ENCODE measurements at places on chromosomes 3 and 15.

GRCh38 chr15:43511012-43511885, 6.2 kb upstream of the MAP1A start:
- no peak for DNase-seq

DNA sequence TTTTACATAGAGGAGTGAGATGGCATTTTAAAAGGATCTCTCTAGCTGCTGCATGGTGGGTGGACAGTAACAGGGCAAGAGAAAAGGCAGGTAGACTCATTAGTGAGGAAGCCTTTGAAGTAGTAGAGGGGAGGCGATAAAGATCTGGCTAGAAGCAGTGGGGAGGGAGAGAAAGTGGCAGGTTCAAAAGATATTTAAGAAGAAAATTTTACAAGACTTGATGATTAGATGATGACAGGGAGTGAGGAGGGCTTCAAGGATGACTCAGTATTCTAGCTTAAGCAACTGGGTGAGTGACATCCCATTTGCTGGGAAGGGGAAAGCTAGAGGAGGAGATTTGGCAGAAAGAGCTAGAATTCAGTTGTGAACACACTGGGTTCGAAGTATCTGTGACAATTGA, 3.8 kb upstream of the BRPF1 start:
- DNase-seq = no peak

DNA sequence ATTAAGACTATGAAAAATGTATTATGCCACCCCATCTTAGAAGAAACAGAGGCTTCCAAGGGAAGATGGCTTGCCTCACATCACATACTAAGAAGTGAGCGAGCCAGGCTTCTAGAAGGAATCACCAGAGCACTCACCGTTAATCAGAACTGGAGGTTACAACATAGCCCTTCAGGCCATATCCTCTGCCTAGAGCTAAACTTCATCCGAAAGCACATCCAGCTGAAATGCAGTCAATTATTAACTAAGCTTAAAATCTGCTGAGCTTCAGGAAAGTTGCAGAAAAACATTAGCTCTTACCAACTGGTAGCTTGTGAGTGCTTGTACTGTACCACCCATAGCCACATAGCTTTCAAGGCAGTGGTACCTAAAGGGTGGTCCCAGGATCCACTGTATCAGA, 483.2 kb downstream of the TBL1XR1 start:
- DNase-seq = no peak

DNA sequence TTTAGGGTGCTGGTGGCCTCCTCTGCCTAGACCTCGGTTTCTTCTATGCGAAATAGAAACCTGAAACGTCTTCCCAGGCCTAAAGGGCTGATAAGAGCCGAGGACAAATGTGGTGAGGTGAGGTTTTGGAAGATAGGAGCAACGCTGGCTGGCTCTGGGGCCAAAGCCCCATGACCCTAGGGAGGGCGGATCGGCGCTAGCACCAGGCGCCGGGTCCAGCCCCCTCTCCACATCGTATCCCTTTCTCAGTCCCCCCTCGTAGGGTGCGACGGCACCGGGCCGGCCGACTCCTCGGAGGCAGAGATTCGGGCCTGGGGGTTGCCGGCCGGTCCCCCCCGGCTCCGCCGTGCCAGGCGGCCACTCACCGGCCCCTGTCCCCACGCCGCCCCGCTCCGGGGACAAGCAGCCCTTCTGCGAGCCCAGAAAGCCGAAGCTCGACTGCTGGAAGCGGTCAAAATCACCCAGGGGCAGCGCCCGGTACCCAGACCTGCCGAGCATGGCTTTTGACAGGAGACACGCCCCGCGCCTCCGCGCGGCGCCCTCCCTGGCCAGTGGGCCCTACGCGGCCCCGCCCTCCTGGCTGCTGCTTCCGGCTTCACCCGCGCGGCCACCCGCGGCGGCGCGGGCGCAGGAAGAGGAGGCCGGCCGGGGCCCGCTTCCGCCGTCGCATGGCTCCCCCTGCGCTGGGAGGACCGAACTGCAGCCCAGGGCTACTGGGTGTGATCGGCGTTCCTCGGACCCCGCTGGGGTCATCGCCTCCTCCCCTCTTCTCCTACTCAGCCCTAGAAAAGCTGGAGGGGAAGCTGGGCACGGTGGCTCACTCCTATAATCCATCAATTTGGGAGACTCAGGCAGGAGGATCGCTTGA, at the start of gene STOML1:
TSS of gene STOML1 (minus strand) at position 570 of the 868 bp plus-strand sequence. CDS start at position 498, 72 bp downstream.
- peak; percentile 89 for DNase-seq

- DNase-seq = no peak
Measured at GRCh38 chr15:69320977-69321554, 22.4 kb downstream of the PAQR5 start.

DNA sequence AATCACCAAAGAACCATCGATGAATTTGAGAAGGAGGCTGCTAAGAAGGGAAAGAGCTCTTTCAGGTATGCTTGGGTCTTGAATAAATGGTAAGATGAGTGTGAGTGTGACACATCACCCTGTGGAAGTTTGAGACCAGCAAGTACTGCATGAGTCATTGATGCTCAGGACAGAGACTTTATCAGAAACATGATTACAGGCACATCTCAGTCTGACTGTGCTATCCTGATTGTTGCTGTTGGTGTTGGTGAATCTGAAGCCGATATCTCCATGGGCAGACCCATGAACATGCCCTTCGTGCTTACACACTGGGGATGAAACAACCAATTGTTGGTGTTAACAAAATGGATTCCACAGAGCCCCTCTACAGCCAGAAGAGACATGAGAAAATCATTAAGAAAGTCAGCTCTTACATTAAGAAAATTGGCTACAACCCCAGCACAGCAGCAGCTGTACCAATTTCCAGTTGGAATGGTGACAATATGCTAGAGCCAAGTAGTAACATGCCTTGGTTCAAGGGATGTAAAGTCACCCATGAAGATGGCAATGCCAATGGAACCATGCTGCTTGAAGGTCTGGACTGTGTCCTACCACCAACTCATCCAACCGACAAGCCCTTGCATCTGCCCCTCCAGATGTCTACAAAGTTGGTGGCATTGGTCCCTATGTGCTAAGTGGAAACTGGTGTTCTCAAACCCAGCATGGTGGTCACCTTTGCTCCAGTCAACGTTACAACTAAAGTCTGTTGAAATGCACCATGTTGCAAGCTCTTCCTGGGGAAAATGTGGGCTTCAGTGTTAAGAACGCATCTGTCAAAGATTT, 20.5 kb downstream of the TM4SF4 start:
- DNase-seq = no peak

DNA sequence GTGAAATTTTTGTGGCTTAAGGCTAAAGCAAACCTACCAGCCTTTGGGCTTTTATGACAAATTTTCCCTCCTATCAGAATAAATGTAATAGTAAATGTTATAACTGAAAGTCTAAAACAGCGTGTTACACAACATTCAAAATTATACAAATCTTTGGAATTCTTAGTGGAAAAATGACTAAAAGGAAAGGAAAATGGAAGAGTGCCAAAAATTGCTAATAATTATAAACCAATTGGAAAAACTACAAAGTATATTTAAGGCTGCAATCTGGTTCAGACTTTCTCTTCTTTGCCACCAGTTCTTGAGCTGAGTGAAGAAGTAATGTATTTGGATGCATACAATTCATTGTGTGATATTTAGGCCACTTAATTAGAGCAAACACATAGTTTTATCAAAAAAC, 45.6 kb upstream of the PHLDB2 start:
- DNase-seq = no peak

DNA sequence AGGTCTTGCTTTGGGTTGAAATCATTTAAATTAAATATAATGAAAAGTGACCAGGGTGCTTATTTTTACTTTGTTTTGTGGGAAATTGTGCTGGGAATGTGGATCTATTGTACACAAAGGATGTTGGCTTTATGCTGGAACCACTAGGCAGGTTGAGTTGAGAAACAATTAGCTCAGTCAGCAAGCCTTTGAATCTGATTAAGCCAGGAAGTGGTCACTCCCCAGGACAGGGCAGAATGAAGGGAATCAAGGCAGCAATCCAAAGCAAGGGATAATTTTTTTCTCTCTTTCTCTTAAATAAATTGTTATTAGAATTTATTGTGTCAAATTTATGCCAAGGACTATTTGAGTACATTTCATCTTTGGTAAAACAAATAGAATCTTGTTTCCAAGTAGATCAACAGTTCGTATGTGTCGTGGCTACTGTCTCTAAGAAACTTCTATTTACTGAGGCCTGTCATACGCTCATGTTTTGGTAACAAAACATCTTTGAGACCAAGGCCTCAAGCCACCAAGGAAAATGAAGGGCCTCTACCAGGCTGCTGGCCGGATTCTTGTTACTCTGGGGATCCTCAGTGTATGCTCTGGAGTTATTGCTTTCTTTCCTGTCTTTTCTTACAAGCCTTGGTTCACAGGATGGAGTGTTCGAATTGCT, at the start of gene TMEM212:
TSS of gene TMEM212 (plus strand) at position 486 of the 655 bp plus-strand sequence. CDS start at position 521, 35 bp downstream.
- no peak for DNase-seq

- DNase-seq = no peak
Measured at GRCh38 chr15:78317145-78317836, 17.9 kb upstream of the SKIC8 start.

- no peak for DNase-seq
Measured at GRCh38 chr15:74369084-74369745, 1.8 kb upstream of the CYP11A1 start.

- no peak for DNase-seq
Measured at GRCh38 chr3:189202583-189202982, 30.8 kb downstream of the TPRG1 start.

DNA sequence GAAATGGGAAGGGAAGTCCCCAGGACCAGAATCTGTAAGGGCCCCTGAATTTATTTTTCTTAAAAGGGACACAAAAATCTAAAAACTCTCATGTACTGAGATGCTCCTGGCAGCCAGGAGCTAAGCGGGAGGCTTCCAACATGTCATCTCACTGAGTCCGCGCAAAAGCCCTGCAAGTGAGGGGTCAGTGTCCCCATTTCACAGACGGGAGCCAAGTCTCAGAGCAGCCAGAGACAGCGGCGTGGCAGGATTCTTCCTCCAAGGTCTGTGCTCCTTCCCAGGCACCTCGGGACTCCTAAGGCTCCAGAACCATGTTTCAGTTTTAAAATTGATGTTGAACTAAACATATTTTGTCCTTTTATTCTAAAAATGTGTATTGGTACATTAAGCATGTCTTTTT, 114.8 kb downstream of the ADCY5 start:
- DNase-seq = no peak

DNA sequence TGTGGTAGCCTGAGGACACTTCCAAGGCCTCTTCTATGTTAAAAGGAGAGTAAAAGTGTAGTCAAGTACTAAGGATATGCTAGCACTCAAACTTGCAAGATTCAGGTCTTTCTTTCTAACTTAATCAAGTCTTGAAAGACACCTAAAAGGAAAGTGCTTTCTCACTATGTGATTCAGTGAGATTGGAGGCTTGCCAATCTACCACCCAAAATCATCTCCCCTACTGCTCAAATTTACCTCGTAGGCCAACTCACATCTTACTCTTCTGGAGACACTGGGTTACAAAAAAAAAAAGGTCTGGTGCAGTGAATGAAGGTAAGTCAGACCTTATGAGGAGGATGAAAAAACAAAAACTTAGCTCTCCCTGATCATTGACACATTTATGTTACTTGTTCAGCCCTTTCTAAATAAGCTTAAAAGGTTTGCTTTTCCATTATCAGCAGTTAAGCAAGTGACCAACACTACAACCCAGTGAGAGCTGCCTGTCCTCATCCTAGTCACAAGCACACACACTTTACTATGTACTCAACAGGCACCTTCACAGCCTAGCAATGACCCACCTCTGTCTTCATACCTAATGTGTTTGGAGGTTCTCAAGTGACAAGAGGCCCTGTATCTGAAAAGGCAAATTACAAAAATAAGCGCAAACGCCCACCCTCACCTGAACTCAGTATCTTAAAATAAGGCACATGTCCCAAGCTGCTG, 19.6 kb downstream of the SUMF1 start:
- no peak for DNase-seq

GRCh38 chr15:48914717-48915116, 36.8 kb downstream of the EID1 start:
- no peak for DNase-seq

DNA sequence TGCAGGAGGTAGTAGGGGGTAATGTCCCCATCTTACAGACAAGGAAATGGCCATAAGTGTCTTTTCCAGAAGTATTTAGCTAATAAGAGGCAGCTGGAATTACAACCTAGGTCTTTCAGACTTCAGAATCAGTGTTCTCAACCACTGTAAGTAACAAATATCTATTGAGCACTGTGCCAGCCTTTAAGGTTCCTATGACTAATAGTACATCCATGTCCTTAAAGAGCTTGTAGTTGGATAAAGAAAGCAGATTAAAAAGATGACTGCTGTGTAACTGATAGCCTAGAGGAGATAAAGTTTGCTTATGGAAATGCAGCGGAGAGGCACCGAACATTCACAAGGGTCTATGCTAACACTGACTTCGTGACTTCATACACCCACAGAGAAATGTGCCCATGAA, 136.0 kb downstream of the KCNMB2 start:
- DNase-seq = no peak

DNA sequence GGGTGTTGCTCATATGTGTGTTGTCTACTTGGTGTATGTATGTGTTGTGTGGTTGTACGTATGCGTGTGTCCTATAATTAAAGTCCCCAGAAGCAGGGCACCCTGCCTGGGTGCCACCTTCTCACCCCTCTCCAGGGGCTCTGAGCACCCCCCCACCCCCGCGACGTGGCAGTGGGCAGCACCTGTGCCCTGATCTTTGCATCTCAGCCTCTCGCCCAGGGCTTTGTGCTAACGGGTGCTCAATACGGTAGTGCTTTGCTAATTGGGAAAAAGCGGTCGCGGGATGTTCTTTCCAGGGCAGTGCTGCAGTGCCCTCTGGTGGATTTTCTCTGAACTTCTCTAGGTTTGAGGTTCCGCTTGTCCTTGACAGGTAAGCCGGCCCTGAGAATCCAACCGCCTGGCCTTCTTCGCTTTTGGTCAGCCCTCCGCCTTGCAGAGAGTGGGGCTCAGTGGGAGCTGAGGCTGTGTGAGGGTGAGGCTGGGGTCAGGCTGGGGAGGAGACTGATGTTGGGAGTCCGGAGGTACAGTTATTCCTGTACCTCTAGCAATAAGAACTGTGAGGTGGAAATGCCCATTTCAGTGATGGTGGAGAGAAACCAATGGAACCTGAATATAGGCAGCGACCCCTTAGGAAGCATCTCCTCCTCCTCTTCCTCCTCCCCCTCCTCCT, 17.6 kb upstream of the EPHB3 start:
- DNase-seq = peak; percentile 54

DNA sequence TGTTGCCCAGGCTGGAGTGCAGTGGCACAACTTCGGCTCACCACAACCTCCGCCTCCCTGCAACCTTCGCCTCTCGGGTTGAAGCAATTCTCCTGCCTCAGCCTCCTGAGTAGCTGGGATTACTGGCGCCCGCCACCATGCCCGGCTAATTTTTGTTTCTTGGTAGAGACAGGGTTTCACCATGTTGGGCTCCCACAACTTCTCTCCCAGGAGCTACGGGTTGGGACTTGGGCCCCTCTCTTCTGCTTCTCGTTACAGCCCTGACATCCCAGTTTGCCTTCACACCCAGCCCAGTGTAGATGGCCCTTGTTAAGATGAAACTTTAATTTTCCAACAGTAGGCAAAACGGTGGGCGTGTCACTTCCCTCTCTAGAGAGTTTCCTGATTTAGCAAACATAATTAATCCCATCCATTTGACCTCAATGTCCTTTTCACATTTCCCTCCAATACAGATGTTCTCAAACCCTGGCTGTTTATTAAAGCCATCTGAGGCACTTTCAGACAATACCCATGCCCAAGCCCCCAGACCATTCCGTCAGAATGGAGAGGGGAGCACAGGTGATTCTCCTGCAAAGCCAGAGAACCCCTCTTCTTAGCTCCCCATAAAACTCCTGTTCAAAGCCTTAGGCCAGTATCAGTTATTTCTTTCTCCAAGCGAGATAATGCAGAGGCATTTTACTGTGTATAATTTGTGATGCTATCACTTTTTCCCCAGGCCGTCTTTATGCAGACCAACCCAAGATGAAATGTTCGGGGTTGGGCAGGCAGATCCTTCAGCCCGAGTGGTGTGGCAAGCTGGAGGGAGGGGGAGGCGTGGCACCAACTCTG, 245.7 kb downstream of the XXYLT1 start:
- DNase-seq = no peak

Data from activated naive CD4-positive, alpha-beta T cell (primary cell).